ENCODE measurements at places on chromosomes 2 and 18. TPM values are rescaled to one million over a fixed set of nuclear protein-coding genes. Genes with fewer than 3 reads are reported as not detected.

Gene ACTR1B
- 8.9 TPM for polyA plus RNA-seq

Gene CXCR1
- polyA plus RNA-seq = 0.44 TPM

Gene UCN
- 0.60 TPM for polyA plus RNA-seq

Gene CHAC2
- 0.40 TPM for polyA plus RNA-seq

Gene ALK
- not detected for polyA plus RNA-seq

Gene NCKAP5
- not detected for polyA plus RNA-seq

Gene DSG1
- polyA plus RNA-seq = not detected
